T-helper 22 cell (primary cell): ENCODE measurements at places on chromosomes 7 and 10.

DNA sequence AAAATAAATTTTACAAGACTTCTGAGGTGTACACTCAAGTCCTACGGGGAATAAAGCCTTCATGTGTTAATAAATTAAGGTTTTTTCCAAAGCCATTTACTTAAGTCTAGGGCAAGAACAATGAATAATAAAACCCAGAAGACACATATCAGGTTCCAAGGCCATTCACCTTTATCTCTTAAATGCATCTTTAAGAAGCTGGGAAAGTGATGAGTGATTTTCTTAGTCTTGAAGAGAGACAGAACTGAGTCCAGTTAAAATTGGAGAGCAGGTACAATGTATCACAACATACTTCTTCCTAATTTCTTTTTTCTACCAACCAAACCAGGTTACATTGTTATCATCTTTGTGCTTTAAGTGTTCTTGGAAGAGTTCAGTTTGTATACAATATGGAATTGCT is 189.5 kb downstream of the RAPGEF5 start:
- DNase-seq: no peak

- DNase-seq: no peak
These were observed 125.6 kb downstream of the GLRX3 start for GRCh38 chr10:130261766-130262165.

DNA sequence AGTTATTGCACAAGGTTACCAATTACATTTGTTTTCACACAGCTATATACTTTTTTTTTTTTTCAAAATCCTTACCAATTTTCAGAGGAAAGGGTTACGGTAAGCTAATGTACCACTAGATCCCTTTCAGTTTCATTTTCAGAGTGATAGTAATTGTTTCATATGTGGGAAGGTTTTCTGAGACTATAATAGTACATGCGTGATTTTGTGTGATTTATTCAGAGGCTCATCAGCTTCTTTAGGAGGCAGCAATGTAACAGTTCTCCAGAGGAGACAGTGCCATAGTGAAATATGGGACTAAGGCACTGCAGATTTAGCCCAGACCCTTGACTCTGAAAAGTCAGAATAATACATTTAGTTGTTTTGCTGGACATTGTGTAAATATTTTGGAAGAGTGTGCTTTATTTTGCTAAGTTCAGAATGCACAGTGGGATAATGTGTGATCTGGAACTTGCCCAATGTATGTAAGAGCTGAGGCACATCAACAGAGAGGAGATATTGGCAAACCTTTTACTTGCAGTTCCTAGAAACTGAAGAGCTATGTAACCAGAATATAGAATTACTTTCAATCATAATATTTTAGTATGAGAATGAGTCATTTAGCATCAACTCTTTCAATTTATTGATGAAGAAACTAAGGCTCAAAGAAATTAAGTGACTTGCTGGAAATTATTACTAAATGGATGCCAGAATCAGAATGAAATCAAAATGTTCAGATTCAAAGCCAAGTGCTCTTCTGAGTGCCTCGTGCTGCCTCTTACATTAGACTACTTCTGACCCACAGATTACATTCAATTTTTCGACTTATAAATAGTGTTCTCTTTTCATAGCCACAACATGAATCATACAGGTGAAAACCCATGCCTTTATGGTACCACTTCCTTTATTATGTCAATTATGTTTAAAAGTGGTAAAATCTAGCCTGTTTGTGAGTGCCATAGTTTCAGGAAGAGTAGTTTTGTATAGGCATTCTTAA is 207.7 kb upstream of the TEX47 start:
- no peak for DNase-seq

DNA sequence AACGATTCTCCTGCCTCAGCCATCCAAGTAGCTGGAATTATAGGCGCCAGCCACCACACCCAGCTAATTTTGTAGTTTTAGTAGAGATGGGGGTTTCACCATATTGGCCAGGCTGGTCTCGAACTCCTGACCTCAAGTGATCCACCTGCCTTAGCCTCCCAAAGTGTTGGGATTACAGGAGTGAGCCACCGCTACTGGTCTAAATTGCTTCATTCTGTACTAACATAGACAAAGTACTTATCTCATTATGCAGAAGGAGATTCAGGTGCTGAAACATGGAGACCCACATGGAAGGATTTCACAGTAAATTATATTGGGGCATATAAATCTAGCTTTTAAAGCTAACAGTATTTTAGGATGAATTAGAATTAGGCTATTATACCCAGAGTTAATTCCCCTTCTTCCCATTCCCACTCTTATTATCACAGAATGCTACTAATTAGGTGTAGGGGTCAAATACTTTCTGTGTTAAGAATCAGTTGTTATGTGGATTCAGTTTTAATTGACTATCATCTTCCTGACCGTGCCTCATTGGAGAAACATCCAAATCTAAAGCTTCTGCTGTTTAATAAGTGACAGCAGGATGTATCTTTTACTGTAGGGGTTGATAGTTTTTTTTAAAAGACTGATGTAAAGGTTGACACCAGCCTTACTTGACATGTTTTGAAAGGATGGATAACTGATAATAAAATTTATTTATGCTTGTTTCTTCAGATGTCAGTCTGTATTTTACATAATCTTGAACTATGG is 27.2 kb downstream of the ADK start:
- DNase-seq: no peak

- DNase-seq: no peak
These were observed 819.2 kb upstream of the C7orf33 start for GRCh38 chr7:147771344-147771743.

GRCh38 chr10:121696854-121697253 is 98.6 kb upstream of the FGFR2 start:
- no peak for DNase-seq

DNA sequence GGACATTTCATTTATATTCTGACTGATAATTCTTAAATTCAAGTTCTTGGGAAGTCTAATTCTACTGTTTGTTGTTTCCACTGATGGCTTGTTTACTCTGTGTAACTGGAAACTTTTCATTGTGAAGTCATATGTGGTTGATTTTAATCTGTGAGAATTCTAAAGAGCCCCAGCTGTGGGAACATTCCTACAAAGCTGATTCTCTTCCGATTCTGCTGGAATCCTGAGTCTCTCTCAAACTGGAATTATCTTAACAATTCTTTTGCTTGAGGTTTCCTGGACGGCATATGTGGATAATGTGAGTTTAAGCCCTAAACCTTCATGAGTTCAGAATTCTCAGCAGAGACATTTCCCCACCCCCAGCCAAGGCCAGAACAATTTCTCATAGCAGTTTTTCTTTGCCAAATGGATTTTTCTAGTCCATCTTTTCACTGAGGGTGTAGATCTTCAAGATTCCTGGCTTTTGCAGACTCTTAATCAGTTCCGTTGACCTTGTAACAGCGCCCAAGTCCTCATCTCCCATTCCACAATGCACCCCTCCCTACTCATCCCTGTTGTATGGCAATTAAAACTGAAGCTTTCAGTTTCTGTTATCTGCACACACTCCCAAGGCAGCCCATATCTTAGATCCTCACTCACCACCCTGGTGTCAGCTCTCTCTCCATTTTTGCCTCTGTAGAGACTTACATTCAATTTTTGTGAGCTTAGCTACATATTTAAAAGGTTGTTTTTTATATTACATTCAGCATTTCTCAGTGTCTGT is 37.6 kb downstream of the GRM8 start:
- DNase-seq: no peak

- DNase-seq: no peak
These were observed 16.7 kb downstream of the RET start for GRCh38 chr10:43093423-43094076.

DNA sequence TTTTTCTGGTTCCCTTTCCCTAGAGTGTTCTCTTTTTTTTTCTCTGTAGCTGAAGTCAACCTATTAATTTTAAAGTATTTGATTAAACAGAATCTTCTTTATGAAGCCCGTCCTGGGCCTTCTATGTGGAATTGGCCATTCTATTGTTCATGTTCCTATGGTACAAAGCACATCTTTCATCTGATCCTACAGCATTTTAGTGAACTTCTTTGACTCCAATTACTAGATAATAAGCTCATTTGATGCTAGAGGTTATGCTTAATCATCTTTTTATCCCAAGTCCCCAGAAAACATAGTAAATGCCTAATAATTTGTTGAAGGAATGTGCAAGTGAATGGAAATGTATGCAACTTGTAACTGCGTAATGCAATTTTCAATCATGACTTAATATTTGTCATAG is 472.0 kb upstream of the KLF6 start:
- DNase-seq: no peak

GRCh38 chr7:102444961-102445673 is 11.7 kb downstream of the ORAI2 start:
- DNase-seq: no peak

GRCh38 chr7:8939446-8939845 is 506.0 kb downstream of the NXPH1 start:
- DNase-seq: no peak

- no peak for DNase-seq
These were observed 681.9 kb downstream of the GRM8 start for GRCh38 chr7:126570845-126571244.

DNA sequence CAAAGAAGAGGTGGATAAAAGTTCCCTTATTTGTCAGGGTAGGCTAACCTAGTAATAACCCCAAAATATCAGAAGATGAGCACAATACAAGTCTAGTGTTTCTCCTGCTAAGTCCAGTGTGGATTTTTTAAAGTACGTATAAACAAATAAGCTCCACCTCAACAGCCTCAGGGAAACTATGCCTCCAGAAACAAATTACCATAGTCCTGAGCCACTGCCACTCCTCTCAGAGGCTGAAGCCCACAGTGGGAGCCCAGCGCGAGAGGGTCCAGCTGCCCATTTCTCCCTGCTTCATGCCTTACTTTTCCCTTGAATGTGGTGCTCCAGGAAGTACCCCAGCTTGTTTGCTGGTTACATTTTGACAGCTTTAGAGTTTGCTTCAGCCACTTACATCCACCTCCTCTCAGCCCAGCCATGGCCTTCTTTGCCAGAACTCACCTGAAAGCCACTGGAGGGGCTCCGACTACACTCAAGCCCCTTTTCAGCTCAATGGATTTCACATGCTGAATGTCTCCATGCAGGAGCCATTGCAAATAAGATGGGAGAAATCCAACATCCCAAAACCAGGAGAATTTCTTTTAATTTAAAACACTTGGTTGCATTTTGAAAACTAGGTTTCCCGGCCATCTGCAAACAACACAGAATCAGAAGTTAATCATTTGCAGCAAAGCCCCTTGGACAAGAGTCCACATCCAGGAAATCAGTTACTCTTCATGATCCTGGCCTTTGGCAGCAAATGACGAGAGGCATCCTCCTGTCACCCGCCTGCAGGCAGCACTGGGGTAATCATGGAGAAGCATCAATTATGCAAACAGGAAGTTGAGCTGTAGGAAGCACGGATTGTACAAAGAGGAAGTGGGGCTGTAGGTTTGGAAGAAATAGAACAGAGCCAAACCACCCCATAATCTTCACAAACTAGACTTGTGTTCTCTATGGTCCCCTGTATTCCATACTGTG is 138.1 kb downstream of the HERPUD2 start:
- no peak for DNase-seq

- no peak for DNase-seq
These were observed 40.5 kb upstream of the LMTK2 start for GRCh38 chr7:98066208-98066607.

DNA sequence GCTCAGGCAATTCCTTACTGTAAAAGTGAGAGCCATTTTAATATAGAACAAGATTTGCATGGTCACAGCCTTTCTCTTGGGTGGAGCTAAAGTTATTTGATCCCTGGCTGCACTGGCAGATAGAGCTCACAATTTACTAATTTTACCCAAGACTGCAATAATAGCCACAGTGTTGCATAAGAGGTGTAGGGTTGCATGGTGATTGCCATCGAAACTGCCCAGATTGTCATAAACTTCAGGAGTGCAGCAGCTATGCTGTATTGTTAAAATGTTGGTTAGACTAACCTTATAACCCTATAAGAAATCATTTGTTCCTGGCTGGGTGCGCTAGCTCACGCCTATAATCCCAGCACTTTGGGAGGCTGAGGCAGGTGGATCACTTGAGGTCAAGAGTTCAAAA is 50.0 kb downstream of the VCL start:
- DNase-seq: no peak

- no peak for DNase-seq
These were observed 5.8 kb downstream of the ZNF212 start for GRCh38 chr7:149245244-149245643.

GRCh38 chr7:148717266-148717793 is 18.6 kb downstream of the CUL1 start:
- DNase-seq: no peak

- no peak for DNase-seq
These were observed 12.2 kb upstream of the HNRNPF start for GRCh38 chr10:43421201-43421507.

DNA sequence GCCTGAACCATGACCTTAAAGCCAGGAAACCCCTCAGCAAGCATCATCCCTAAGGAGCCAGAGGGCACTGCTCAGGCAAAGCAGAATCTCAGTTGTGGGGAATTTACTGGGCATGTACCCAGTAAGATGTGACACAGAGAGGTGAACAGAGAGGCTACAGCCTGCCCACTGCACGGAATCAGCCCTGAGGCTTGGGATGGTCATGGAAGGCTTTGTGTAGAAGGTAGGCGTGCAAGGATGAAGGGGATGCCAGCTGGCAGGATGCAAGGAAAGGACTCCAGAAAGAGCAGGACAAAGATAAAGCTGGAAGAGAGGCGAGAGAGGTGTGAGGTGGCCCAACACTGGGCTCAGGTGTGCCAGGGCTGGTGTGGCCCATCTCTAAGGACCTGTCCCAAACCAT is 2.4 kb upstream of the AIFM2 start:
- DNase-seq: no peak

GRCh38 chr10:79431428-79431827 is 14.0 kb downstream of the ZCCHC24 start:
- no peak for DNase-seq

GRCh38 chr10:120768227-120768626 is 82.9 kb upstream of the WDR11 start:
- no peak for DNase-seq

DNA sequence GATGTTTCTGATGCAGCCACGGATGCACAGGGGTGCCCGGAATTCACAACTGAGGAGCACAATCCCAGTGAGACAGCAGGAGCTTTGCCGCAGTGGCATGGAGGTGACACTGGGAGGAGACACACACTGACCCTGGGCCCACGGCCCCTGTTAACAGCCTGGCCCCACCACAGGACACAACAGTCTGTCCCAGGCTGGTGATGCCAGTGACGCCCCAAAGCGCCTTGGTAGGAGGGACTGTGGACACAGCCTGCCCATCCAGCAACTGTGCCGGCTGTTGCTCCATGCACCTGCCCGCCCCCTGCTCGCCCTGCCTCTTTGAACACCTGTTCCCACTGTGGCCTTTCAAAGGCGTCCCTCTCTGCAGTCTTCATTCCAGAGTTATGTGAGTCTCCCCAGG is 49.8 kb downstream of the KLF6 start:
- no peak for DNase-seq

GRCh38 chr10:35300063-35300699 is 36.1 kb upstream of the CCNY start:
- DNase-seq: no peak
